ENCODE measurements at places on chromosomes 1 and 21.
A peak's percentile ranks its signal among the peaks of the same experiment; 100 is the strongest.

GRCh38 chr21:31732597-31733550, 956 bp upstream of the SCAF4 start:
- no peak for DNase-seq

DNA sequence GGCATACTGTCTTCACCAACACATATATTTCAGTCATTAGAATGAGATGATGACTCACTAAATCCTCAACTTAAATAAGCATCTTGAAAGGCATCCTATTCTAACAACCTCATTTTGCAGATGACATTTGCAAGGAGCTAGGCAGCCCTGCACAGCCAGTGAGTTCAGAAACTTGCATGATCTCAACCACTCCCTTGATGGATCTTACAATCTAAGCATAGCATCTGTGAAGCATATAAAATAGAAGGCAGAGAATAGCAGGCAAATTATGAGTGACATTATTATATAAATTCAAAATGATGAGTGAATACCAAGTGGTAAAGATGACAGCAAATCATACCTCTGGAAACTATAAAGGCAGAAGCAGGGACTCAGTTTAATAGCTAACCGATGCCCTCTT, 31.6 kb downstream of the KRTAP20-3 start:
- DNase-seq, result no peak

DNA sequence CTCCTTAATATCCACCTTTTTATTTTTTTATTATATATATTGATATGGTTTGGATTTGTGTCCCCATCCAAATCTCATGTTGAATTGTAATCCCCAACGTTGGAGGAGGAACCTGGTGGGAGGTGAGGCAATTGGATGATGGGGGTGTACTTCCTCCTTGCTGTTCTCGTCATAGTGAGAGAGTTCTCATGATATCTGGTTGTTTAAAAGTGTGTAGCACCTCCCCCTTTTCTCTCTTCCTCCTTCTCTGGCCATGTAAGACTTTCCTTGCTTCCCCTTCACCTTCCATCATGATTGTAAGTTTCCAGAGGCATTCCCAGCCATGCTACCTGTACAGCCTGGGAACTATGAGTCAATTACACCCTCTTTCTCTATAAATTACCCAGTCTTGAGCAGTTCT, 22.7 kb upstream of the CCSAP start:
- DNase-seq, result no peak

- DNase-seq, result peak; percentile 8
Observed at GRCh38 chr1:183209533-183210158, 23.6 kb downstream of the LAMC2 start.

DNA sequence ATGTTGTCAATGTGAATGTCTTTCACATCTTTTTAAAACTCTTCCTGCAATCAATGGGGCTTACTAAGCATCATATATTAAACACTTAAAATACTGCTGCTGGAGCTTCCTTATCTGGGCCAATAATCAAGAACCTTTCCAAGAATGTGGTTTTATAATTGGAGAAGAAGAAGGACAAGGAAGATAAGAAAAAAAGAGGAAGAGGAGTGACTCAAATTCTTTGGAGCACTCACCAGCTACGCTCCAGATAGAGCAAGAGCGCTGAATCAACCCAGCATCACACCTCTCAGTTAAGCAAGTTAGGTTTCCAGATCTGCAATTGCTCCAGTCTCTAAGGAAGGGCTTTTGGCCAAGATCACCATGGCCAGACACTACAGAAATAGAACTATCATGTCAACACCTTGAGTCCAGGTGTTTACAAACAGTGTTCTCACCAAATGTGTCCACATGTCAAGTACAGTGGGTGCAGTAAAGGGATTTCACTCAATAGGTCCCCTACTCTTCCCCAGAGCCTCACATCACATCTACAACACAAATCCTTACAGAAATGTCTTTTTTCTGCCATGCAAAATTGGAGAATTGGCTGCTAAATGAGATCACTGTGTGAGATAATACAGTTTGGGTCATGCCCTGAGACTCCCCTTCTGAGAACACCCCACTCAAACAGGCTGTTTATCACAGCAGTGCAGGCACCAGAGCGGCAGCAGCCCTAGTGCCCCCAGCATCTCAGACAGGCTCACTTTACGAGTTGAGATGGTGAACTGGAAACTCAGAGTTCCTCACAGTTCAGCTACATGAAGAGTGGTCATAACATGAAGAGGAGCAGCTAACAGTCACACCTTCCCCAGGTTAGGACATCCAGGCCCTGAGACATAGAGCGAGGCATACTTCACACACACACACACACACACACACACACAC, 1.7 kb upstream of the SPRR2B start:
- no peak for DNase-seq

- DNase-seq, result no peak
Observed at GRCh38 chr1:180274221-180274620, 44.2 kb downstream of the LHX4 start.

DNA sequence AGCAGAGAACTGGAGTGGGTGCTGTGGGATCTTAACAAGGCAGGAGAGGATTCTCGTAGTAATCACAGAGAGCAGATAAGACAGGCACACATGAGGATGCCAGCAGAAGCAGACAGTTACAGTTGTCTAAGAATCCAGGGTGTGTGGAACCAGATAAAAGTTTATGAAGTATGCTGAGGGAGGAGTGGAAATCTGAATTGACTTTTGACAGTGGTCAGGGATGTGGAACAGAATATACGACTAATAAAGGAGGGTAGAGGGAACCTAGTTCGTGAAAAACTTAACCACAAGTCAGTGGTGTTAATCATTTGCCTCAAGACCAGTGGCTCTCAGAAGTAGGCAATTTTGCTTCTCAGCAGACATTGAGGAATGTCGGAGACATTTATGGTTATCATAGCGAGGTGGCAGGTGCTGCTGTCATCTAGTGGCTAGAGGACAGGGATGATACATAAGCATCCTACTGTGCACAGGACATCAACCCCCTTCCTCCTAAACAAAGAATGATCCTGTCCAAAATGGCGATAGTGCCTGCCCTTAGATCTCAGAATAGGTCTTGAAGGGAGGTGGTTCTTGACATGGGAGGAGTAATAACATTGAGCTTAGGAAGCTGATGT, 3.0 kb downstream of the LRRC8D start:
- DNase-seq, result no peak

DNA sequence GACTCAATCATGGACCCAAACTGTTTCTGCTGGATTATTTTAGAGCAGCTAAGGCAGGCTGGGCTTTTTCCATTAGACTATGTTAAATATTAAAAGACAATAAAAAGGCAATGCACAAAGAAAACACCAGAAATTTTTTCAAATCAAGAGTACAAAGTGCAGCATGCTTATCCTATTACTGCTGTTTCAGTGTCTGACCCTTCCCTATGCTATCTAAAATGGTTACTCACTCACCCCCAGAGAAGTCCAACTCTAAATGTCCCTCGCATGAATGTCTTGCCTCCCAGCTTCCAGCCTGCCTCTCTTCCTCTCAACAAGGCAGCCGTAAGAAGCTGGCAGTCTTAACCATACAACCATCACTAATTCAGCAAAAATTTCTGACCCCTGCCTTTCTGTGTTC, 108.7 kb upstream of the SYT6 start:
- DNase-seq, result no peak

All from SW 1271 (cell line).